ENCODE measurements at places on chromosomes 2 and 18.

DNA sequence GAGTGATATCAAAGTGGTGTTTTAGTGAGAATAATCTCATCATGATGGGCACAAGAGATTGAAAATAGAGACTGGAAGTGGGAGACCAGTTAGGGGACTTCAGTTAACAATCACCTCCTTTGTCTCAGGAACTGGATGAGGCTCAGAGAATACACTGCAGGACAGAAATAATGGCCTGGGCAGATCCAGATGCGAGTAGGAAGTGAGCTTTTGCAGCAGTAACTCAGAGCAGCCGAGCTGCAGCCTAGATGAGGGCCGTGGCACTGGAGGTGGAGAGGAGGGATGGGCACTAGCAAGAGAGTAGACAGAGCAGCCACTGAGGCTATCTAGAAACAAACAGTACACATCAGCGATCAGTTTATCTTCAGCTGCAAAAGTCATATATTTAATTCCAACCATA is 48.6 kb downstream of the CYB5A start:
- no peak for DNase-seq

- DNase-seq = no peak
Measured at GRCh38 chr2:165369898-165370296, 99.6 kb upstream of the CSRNP3 start.

GRCh38 chr2:104583811-104584210 is 270.1 kb upstream of the POU3F3 start:
- no peak for DNase-seq

- DNase-seq = no peak
Measured at GRCh38 chr2:39350658-39351057, 86.4 kb downstream of the MAP4K3 start.

GRCh38 chr2:29783666-29784065 is 137.7 kb downstream of the ALK start:
- no peak for DNase-seq

- DNase-seq = no peak
Measured at GRCh38 chr2:46612675-46613074, 133.3 kb downstream of the TMEM247 start.

DNA sequence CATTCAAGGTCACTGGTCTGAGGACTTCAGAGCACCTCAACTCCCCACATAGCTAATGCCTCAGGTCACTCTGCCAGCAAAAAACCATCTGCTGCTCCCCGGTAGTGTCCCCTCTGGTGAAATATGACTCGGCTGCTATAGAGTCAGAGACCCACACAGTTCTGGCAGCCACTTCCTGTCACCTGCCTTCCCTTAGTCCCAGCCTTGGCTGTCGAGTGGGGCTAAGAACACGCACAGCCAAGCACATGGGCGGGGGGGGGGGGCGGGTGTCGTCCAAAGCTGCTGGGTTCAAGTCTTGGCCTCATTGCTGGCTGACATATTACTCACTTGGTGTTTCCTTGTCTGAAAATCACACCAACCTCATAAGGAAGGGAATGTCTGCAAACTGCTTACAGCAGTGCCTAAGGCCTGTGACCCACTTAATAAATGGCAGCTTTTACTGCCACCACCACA is 37.5 kb downstream of the POLR1A start:
- DNase-seq = no peak

DNA sequence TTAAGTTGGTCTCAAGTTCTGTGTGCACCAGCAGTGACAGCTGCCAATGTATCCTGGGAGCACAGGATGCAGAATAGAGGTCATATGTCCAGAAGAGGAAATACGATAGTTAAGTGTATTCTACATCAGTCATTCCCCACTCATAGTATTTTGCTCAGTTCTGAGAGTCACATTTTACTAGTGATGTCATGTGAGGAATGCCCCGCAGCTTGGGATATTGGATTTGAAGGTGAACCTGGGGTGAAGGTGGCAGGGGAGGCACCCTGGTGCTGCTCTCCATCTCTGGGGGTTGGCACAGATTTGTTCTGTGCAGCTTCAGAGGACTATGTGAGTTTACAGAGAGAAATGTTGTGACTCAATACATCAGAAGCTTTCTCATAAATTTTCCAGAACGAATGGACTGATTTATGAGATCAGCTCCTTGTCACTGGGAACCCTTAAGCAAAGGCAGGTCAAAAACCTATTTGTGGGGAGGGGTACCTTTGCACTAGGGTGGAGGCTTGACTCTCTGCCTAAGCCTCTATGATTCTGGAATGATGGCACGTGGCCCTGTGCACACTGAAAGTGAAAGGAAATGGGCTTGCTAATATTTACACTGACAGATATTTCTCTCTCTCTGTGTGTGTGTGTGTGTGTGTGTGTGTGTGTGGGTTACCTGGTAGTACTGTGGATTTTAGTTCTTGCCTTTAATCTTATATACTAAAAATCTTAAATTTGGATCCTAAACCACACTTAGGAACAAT is 95.9 kb downstream of the NEB start:
- DNase-seq = no peak

GRCh38 chr2:71129902-71130151 is 202 bp downstream of the MCEE start:
- DNase-seq = peak; percentile 40

DNA sequence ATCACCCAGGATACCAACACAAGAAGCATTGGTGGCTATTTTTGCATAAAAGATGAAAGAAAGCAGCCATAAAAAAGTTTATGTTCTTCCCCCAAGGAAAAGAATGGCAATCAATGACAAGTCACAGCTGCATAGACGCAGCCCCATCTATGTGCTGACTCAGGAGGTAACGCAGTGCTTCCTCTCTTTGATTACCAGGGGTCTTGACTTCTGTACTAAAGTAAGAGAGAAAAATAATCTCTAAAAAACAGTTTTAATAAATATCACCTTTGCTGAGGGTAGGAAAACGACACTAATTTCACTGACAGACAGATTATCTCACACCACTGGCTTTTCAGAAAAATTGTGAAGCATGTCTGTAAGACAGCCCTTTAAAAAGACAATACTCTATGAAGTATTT is 33.9 kb upstream of the EVA1A start:
- DNase-seq = no peak

GRCh38 chr2:197391220-197391717 is 43.6 kb downstream of the SF3B1 start:
- no peak for DNase-seq

- no peak for DNase-seq
Measured at GRCh38 chr2:116452651-116453050, 1361.8 kb upstream of the DDX18 start.

- DNase-seq = no peak
Measured at GRCh38 chr2:40093021-40093675, 314.1 kb upstream of the THUMPD2 start.

DNA sequence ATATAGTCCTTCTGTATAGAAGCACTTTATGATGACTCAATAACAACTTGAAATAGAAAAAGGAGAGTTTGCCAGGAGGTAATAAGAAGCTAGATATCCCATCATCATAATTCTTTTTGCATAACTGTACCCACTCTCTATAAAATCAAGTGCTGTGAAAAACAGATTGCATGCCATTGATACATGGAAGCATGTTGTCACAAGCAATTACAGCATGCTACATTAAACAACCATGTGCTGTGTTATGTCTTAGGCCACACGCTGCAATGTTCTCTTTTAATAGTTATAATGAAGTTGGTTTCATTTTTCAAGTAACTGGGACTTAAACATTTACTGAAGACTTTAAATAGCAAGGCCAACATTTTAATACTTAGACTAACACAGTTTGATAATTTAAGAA is 264.2 kb downstream of the RPRM start:
- DNase-seq = no peak

- no peak for DNase-seq
Measured at GRCh38 chr2:242020196-242021004, 150.9 kb downstream of the RTP5 start.

DNA sequence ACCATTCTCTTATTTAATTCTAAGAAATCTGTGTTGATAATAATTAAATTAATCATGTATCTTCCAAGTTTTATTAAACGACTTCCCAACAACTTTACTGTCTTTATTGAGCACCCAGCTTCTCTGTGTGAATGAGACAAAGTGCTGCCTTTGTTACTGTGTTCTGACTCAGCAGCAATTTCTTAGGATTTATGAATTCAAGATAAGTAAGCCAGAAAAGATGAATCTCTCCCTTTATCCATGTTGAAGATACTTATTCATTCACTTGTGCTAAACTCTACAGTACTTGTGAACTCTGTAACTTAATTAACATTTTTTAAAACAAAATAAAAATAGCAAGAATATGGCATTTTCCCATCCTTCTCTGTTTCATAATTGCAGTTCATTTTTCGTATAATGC is 1403.3 kb upstream of the DDX18 start:
- peak; percentile 63 for DNase-seq

DNA sequence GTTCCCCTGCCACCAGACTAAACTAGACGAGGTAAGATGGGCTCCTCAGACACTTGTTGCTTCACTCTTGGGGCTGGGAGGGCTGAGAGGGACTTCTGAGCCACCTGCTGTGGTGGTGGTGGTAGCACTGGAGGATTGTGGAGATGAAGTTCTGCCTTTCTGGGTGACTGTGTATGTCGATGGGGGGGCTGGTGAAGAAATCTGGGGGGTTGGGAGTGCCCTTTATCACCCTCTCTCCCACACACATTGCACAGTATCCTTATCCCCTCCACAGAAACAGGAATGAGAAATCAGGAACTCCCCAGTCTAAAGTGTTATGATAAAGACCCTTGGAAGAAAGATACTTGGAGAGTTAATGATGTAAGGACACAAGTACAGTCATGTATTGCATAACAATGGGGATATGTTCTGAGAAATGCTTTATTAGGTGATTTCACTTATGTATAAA is 38.5 kb downstream of the HK2 start:
- no peak for DNase-seq

- DNase-seq = no peak
Measured at GRCh38 chr18:13232971-13233786, 14.6 kb downstream of the LDLRAD4 start.

GRCh38 chr2:45083175-45083574 is 73.9 kb upstream of the SIX2 start:
- no peak for DNase-seq

All from COLO829 (cell line).